Karpas-422 (cell line): ENCODE measurements at places on chromosomes 11 and 22. TPM values are rescaled to one million over a fixed set of nuclear protein-coding genes. Genes with fewer than 3 reads are reported as not detected.

PGGHG gene
- 17.0 and 24.2 TPM in 2 replicates for total RNA-seq

UPK3A gene
- not detected in 2 replicates for total RNA-seq

CPSF7 gene
- 50.0 and 64.1 TPM in 2 replicates for total RNA-seq

NEFH gene
- total RNA-seq = not detected in 2 replicates

CALCB gene
- 0.30 and 0.54 TPM in 2 replicates for total RNA-seq

BTBD18 gene
- total RNA-seq = not detected in 2 replicates

MIOX gene
- total RNA-seq = 0.93 and 3.9 TPM in 2 replicates

OR8D4 gene
- total RNA-seq = not detected in 2 replicates

CNTF gene
- 0.76 and 4.1 TPM in 2 replicates for total RNA-seq

DGAT2 gene
- total RNA-seq = 1.9 and 3.7 TPM in 2 replicates

ASCC2 gene
- total RNA-seq = 29.0 and 29.5 TPM in 2 replicates

GSTT2 gene
- total RNA-seq = not detected in 2 replicates
